NCI-H2171 treated with DMSO at 0.1 percent for 48 hours (cell line): ENCODE measurements at places on chromosomes 16 and 17.

- DNase-seq, result peak; percentile 26
Measured at GRCh38 chr17:76844846-76845245, 23.4 kb upstream of the MGAT5B start.

DNA sequence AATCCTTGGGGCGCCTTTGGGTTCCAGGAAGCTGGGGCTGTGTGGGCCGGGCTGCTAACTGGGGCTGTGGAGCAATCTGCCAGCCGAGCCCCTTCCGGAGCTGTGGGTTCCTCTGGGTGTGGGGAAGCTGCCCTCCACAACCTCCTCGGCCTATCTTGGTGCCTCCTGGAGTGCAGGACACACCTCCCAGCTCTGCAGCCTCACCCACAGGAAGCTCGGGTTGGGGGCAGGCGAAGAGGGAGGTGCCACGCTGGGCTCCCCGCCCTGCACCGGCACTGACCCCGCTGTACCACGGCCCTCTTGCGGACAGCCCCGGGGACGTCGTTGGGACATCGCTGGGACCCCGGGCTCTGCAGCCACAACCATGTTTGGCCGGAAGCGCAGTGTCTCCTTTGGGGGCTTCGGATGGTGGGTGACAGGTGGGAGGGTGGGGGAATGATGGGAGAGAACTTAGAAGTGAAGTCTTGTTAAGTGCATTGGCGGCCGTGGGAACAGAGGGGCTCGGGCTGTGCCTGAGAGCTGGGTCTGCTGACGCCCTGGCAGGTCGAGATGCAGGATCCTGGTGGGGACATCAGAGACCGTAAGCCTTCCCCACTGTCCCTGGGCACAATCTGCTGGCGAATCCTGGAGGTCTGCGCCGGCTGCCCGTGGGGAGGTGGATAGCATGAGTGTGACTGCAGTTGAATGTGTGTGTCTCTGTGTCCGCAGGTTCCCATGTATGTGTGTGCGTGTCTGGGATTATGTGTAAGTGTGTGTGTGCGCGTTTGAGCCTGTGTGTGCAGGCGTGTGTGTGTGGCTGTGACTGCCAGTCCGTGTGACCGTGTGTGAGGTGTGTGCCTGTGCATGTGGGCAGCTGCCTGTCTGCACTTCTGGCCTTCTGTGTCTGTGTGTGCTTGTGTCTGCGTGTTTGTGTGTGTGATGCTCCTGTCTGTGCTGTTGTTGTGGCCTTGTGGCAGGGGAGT lies at the start of gene RAP1GAP2:
Gene RAP1GAP2, plus strand, starts transcription at position 275 of the 962 bp plus-strand sequence. Its CDS starts 90 bp downstream, at position 365.
- DNase-seq, result no peak

- no peak for DNase-seq
Measured at GRCh38 chr17:45848868-45849535, 4.3 kb downstream of the SPPL2C start.

DNA sequence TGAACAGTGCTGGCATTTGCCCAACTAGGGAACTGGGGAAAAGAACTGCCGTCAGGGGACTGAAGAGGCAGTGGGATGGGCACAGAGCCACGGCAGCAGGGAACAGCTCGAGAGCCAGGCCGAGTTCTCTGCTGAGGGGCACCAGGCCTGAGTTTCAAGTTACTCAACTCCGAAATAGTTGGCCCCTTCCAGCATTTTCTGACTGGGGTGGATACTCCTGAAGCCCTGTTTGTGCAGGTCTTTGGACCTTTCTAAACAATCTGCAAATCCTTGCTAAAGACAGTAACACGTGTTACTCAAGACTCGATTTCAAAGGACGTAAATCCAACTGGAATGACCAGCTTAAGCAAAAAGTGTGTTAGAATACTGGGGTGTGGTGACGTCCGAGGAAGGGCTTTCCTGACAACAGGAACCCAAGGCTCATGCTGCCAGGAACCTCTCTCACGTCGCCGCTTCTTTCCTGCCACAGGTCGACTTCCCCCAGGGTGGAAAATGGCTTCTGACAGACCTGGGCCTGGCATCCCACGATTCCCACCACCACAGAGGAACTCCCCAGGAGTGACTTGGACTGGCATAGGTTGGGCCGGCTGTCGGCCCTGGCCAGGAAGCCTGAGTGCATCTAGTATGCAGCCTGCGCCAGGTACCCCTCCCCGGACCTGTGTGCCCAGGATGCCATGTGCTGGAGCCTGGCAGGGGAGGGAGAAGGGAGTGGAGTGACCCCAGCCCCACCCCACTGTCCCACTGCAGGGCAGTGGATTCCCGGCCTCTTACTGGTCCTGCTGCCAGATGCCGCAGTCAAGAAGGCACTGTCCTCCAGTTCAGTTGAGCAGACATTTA lies 71.9 kb downstream of the N4BP1 start:
- DNase-seq, result peak; percentile 23

DNA sequence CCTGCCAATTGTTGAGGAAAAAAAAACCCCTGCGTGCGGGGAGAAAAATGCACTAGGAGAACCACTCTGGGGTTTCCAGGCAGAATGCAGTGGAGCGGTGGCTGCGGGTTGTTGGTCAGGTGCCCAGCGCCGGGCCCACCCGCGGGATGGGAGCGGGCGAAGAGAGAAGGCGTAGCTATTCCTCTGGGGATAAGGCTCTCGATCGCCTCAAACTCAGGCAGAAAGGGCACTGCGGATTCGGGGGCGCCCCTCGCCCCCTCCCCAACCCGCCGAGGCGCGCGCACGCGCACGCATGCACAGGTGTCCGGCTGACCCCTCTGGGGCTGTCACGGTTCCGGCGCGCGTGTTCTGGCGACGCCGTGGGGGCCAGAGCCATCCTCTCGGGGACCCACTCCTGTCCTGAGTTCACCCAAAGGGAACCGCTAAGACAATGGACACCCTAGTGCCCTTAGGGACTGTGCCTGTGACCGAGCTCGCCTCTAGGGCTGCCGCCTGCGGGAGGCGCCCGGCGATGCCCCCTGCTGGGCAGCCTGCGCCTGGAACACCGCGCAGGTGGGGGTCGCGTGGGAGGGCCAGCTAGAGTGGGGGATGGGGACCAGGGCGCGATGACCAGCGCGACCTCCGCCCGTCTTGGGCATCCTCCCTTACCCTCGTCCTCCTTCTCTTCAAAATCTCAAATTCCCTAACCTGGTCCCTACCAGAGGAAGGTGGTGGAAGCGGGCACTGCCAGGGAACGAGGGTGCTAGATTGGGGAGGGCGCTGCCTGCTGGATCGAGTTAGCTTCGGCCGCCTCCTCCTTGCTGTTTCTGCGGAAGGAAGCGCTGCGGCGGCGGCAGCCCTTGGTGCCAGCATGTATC lies 14.4 kb upstream of the CBX8 start:
- DNase-seq, result peak; percentile 87

GRCh38 chr16:70752426-70752825 lies 48.5 kb downstream of the VAC14 start:
- DNase-seq, result no peak

GRCh38 chr16:48231727-48232492 lies 12.2 kb upstream of the LONP2 start:
- peak; percentile 2 for DNase-seq

DNA sequence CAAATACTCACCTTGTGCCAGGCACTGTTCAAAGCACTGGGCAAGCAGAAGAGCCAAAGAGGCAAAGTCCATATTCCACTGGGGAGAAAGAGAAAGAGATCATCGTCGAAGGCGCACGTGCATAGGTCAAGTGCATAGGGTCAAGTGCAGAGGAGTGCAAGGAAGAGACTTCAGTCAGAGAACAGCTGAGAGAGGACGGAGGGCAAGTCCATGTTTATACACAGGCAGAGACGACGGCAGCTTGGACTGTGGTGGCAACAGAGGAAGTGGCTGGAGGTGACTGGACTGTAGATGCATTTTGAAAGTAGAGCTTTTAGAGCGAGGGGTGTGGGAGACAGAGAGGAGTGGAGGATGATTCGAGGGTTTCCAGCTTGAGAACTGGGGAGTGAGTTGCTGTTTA lies 74.7 kb upstream of the SDK2 start:
- DNase-seq, result no peak

DNA sequence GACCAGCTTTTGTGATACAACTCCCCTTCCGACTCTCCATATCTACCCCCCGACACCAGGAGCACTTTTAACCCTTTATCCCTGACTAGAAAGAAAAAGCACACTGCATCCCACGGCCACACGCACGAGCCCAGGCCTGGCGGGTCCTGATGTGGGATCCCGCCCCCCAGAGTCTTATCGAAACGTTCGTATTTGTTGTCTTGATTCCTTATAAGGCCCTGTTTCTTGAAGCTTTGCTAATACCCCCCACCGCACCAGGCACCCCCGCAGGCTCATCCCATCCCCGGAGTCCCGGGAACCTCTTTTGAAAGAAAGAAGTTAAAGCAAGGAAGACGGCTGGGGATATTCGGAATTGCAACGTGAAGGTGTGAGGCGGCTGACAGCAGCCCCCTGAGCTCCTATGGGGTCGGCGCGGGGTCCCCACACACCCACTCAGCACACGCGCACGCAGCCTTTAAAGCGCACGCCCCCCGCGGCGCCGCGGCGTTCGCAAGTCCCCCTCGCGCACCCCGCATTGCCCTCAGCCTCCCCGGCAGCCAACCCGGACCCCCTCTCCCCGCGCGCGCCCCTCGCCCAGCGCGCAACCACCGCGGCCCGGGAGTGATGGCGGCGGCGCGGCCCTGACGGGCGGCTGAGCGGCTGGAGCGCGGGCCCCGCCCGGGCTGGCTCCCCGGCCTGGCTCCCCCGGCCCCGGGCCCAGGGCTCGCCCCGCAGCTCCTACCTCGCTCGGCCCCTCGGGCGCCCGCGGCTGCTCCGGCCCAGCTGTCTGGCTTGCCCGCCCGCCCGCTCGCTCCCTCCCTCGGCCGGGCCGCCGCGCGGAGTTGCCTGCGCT lies 448 bp downstream of the STAT5B start:
- peak; percentile 69 for DNase-seq

DNA sequence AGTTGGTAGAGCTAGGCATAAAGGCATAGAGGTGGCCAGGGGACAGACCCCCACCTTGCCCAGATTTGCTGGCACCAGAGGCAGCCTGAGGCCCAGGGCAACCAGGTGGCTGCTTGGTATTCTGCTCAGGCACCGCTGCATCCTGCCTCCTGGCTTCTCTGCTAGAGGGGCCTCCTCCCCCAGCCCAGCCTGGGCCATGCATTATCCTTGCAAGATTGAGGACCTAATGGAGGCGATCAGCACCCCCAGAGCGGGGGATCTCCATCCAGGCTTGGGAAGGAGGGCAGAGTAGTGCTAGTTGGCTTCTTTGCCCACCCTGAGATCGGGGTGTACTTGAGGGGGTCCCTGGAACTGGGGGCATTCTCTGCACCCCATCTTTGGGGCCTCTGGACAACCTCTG lies 23.8 kb downstream of the CDK5RAP3 start:
- no peak for DNase-seq

- no peak for DNase-seq
Measured at GRCh38 chr17:19265755-19266154, 28.6 kb downstream of the EPN2 start.

GRCh38 chr16:62254372-62254771 lies 218.1 kb upstream of the CDH8 start:
- DNase-seq, result no peak

DNA sequence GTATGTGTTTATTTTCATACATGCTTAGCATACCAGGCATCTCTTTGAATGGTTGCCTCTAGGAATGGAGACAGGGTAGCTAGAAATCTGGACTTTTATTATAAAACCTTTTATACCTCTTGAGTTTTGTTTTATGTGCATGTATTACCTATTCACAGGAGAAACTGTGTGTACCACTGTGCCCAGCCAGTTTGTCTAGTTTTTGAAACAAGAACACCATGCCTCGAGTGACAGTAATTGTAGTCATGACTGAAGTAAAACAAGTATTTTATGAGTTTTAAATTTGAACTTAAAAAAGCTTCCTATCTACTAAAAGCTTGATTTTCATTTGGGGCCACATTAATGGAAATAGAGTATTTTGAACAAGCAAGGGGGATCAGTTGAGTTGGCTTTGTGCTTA lies 57.4 kb downstream of the SNTB2 start:
- no peak for DNase-seq

GRCh38 chr17:57108671-57109392 lies 23.8 kb downstream of the AKAP1 start:
- DNase-seq, result no peak

DNA sequence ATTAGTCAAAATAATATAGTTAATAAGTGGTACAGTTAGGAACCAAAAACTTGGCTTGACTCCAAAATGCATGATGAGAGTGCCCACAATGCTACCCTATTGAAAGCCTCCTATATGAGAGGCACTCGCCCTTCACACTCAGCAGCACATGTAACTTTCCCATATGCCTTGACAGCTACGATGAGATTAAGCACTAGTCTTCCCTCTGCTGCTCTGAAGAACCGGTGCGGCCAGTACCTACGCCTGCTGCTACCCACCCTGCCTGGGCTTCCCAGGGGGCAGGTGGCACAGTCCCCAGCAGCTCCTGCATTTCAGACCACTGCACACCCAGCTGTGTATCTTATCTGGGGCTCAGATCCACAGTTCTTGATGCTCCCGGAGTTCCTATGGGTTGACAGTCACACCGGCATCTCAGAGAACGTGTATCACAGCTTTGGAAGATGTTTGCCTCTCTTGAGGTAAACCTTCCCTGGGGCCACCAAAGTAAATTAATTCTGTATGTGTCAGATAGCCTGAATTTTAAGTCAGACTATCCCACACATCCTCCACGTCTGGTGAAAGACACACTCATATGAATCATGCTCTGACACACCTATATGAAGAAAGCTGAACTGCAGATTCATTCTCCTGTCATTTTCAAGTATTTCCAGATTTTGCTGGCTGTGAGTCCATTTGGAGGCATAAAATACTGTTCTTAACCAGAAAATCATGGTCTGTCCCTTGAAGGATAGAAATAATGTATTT lies 77.8 kb downstream of the MYH10 start:
- peak; percentile 3 for DNase-seq
